ENCODE measurements at places on chromosomes 5 and 9.
A peak's percentile ranks its signal among the peaks of the same experiment; 100 is the strongest.

GRCh38 chr5:109676920-109677319 lies 12.8 kb upstream of the MAN2A1 start:
- no peak for DNase-seq

- DNase-seq = no peak
These were observed 16.3 kb downstream of the CLTA start for GRCh38 chr9:36207016-36207415.

GRCh38 chr5:11384441-11385250 lies 519.6 kb downstream of the CTNND2 start:
- DNase-seq = peak; percentile 26

- no peak for DNase-seq
These were observed 49.1 kb downstream of the ADCY2 start for GRCh38 chr5:7445068-7445467.

DNA sequence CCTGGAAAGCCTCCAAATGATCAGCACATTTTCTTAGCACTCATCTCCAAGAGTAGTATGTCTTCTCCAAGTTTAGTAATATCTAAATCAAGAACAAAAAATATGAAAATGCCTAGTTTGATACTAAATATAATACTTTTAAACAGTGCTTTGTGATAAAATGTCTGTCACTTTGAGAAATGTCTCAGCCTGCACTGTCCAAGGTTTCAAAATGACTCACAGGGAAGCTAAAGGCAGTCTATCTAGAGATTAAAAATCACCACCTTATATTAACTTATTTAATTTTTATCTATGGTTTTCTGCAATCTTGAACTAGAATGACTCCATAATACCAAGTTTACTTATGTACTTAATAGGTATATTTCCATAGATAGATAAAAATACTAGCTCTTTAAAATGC lies 633.0 kb upstream of the C9orf72 start:
- DNase-seq = no peak

DNA sequence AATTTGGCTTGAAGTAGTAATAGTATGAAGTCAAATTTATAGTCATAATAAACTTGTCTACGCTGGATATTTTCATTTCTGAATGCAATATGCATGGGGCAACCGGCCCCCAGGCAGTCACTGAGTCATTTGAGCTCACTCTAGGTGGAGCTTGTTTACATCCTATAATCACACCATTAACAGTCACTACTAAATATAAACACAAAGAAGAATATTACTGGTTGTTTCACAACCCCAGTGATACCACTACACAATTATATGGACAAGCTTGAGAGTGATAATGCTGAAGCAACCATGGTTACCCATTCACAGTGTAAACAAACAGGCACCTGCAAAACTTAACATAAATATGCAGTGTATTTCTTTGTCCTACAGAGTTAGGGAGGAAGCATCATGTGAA lies 68.7 kb downstream of the MARCHF3 start:
- DNase-seq = peak; percentile 55

DNA sequence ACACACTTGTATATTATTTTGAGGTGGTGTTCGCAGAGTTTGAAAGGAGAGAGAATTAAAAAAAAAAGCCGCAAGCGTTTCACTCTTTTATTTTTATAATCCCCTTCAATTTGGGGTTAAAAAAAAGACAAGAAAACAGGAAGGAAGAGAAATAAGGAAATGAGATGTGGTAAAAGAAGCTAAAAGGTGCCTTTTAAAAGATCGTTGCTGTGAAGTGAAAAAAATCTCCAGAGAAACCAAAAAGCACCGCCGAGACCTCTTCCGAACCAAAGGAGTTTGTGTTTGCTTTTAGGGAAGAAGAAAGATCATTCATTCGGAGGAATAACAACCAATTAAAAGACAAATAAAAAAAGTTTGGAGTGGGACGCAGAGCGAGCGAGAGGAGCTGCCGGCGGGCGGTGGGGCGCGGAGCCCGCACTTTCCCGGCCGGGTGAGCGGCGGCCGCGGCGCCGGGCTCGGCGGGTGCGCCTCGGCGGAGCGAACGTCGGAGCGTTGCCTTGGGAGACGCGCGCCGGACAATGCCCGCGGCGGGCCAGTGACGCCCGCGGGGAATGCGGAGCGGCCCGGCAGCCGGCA lies 355 bp downstream of the TLE4 start:
- no peak for DNase-seq

DNA sequence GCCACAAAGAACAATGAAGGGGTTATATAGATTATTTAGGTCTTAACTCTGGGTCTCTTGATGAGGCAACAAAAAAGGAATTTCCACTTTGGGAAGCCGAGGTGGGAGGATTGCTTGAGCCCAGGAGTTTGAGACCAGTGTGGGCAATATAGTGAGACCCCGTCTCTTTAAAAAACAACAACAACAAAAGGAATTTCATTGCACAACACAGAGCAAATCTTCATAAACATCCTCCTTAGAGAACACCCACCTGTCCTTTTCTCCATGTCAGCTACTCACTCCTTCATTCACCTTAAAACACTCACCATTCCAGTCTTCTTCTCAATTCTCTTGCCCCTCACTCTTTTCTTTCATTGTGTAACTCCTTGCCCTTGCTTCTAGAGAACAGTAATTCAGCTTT lies 39.8 kb upstream of the CEMIP2 start:
- DNase-seq = no peak

GRCh38 chr9:20837166-20837565 lies 153.1 kb downstream of the FOCAD start:
- no peak for DNase-seq

- no peak for DNase-seq
These were observed 764 bp upstream of the VDAC1 start for GRCh38 chr5:134005417-134006061.

- DNase-seq = no peak
These were observed 17.4 kb downstream of the C9orf153 start for GRCh38 chr9:86242071-86242470.

DNA sequence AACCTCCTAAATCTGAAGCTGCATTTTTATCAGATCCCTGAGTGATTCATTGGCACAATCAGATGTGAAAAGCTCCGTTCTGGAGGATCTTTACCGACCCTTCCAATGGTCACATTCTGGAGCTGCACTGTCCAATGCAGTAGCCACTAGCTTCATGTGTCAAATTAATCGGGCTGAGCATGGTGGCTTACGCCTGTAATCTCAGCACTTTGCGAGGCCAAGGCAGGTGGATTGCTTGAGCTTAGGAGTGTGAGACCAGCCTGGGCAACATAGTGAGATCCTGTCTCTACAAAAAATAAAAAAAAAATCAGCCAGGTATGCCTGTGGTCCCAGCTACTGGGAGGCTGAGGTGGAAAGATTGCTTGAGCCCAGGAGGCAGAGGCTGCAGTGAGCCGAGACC lies 3.7 kb downstream of the IL17B start:
- no peak for DNase-seq

DNA sequence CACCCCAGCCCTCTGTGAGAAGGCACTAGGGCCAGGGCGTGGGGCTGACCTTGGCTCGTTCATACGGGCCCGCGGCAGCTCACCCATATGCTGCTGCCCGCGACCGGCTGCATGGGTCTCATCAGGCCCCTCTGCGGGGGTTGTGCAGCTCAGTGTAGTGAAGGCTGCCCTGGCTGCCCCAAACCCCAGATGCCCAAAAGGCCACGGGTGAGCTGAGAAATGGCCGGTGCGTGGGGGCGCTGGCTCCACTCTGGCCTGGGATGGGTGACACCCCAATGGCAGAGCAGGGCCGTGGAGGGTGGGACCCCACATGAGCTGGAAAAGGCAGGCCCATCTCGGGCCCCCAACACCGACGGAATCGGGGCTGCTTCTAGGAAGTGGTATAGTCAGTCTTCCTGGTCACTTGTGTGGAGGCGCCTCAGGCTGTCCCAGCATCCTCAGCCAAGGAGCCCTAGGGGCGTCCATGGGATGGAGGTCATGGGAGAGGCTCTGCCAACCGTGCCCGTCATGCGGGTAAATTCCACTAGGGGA lies 19.4 kb upstream of the LRRC14B start:
- no peak for DNase-seq

DNA sequence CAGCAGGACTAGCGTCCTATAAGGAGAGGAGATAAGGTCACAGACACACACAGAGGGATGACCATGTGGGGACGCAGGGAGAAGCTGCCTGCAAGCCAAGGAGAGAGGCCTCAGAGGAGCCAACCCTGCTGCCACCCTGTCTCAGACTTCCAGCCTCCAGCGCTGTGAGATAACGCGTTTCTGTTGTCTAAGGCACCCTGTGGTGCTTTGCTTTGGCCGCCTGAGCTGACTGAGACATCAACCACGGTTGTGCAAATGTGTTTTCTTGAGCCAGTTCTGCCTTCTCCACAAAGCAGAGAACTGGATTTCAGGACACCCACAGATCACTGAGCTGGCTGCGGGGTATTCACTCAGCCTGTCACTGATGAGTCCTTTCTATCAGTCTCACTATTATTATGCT lies 149.1 kb downstream of the NXNL2 start:
- no peak for DNase-seq

DNA sequence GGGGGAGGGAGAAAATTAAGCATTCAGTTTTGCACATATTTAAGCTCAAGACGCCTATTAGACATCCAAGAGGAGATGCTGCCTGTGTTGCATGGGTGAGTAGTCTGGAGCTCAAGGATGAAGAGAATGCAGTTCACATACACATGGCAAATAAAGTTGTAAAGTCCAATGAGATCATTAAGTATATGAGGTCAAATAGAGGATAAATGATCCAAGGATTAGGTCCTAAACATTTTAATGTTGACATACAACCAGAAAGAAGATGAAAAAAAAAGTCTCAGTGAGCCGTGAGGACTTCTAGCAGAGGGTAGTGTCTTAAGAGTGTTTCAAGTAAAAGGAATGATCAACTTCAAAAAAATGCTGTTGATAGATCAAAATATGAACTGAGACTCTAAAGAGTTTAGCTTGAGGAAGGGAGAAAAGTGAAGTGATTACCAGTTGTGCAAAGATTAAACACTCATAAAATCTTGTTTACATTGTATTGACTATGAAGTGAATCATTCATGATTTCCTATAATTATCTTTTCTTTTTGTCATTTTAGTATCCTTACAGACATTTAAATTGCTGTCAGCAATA lies 251.8 kb downstream of the ZNF608 start:
- no peak for DNase-seq

GRCh38 chr5:176178789-176179188 lies 59.4 kb upstream of the SIMC1 start:
- DNase-seq = no peak

DNA sequence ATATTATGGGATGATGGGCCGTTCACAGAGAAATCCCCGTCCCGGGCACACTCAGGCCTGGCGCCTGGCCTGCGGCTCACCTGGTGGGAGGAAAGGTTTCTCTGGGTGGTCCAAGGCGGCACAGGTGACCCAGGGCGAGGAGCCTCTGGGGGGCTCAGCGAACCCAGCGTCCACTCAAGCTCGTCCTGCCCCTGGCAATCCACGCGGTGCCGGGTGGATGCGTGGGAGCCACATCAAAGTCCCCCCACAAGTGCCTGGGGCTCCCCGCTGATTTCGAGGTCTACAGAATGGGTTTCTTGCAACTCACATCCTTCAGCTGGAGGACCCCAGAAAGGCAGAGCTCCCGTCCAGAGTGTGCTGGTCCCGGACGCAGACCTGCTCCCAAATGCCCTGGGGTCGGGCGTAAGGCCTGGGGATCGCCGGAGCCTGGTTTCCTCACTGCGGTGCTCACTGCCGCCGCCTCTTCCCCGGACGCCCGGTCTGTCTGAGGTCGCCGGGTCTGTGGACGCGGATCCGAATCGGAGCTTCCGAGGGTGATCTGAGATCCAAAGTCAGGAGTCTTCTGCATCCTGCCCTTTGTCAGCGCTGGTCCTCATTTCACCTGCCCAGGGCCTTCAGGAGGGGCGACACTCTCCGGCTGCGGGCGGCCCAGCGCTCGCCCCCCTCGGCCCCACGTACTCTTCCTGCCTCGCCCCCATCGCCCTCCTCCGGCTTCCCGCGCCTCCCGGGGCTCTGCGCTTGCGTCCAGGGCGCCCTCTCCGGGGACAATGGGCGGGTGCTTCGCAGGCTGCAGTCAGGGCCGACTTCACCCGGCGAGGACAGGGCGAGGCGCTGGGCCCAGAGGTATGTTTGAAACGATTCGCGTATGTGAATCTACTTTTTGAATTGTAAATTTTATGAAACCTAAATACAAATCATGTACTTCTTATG lies 20.0 kb upstream of the RUFY1 start:
- no peak for DNase-seq

DNA sequence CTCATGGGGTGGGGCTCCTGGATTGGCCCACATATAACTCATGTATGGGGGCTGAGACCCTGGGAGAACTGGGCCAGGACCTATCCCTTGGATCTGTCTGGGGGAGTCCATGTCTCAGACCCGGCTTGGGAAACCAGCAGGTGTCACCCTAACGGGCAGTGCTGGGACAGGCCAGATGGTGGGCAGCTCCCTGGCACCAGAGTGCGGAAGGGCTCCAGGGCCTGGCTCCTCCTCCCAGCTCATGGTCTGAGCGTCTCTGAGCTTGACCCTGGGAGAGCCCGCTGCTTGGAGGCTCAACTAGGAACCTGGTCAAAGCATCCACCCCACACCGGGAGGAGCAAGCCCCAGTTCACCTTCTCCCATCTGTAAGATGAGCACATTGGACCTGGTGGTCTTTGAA lies 15.5 kb upstream of the NCS1 start:
- DNase-seq = no peak

- no peak for DNase-seq
These were observed 54.2 kb upstream of the SSBP2 start for GRCh38 chr5:81805086-81805485.

DNA sequence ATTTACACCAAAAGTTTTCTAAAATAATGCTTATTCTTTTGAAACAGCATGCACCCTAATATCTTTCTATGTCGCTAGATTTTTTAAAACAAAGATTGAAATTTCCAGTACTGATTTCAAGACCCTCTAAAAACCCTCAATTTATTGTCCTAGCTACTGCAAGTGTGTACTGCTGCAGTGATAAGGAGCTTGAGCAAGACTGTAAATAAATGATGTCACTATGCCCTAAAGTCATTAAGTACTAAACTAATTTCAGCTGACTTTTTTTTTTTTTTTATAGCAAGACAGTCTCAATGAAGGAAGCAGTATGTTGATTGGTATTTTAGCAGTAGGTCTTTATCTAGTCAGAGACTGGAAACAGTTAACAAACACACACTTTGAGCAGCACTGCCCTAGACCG lies 12.2 kb upstream of the MIER3 start:
- DNase-seq = no peak

- no peak for DNase-seq
These were observed 136.3 kb downstream of the CEP120 start for GRCh38 chr5:123286891-123287290.

GRCh38 chr9:35700942-35701341 lies 11.2 kb upstream of the TPM2 start:
- no peak for DNase-seq

All from NCI-H1105 (cell line).